ENCODE measurements at places on chromosomes 3 and 15.

DNA sequence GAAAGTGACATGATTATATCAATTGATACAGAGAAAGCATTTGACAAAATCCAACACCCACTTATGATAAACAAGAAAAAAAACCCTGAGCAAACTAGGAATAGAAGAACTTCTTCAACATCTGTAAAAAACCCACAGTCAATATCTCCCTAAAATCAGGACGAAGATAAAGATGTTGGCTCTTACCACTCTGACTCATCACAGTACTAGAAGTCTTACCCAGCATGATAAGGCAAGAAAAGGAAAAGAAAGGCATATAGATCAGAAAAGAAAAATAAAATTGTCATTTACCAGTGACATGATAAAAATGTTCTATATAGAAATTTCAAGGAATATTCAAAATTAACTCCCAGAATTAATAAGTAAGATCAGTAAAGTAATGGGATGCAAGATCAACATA lies 7.2 kb upstream of the FBXW12 start:
- DNase-seq = no peak

DNA sequence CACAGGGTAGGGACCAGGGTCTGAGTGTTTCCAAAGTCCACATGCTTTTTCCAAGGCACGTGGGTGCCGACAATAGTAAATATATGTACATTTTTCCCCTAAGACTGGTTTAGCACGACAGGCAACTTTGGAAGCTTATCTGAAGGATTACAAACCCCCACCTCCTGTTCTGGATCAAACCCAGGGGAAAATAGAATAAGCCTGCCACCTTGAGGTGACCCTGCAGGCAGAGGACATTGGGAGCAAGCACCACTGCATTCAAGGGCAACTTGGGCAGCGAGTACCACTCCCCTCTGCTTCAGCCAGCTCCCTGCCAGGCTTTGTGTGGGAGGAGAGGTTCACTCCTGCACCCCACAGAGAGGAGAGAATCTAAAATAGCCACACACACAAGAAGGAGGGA lies 44.8 kb downstream of the KBTBD12 start:
- DNase-seq = no peak

- no peak for DNase-seq
Observed at GRCh38 chr15:80698676-80699075, 3.6 kb downstream of the ABHD17C start.

- no peak for DNase-seq
Observed at GRCh38 chr3:125359700-125360099, 15.4 kb downstream of the ZNF148 start.

DNA sequence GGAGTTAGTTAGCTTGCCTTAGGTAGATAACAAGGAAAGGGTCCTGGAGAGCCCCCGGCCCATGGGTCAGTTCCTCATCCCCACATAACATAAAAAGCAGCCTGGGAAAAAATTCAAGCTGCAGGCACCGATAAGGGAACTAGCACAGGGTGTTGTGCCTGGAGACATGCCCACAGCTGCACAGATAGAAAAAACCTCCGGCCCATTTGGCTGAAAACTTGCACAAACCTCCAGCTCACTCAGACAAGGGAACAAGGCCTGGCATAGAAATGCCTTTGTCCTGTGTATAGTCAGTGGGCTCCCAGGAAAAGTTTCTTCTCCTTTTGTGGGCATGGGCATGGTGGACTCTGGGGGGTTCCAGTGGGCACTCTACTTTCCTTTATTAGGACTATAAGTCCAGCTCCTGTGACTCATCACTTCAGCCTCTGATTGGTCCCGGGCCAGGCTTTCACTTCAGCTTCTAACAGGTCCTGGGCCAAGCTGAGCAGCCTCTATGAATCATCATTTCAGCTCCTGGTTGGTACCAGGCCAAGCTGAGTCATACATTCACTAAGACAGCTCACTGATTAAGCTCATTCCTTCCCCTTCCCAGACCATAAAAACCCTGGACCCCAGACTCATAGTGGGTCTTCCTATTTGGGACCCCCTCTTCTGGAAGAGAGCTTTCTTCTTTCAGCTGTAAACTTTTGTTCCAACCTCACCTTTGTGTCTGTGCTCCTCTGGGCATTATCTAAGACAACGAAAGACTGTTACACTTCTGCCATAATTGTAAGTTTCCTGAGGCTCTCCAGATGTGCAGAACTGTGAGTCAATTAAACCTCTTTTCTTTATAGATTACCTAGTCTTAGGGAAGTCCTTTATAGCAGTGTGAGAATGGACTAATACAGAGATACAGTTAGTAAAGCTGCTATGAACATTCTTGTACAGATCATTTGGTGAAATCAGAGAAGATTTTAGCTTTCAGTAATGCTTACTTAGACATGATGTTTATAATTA lies 348.0 kb upstream of the DPPA4 start:
- no peak for DNase-seq

DNA sequence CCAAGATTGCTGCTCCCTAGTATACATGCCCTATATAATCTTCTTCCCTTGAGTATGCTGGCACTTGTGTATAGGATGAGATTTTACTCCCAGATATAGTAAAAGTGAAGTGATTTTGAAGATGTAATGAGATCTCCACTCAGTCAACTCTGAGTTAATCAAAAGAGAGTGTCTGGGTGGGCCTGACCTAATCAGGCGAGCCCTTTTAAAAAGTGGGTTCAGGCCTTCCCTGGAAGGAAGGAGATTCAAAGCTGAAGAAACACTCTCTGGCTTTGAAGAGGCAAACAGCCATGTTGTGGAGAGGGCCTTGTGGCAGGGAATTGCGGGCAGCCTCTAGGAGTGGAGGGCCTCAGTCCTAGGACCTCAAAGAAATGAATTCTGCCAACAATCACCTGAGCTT lies 5.5 kb upstream of the STARD5 start:
- DNase-seq = no peak

DNA sequence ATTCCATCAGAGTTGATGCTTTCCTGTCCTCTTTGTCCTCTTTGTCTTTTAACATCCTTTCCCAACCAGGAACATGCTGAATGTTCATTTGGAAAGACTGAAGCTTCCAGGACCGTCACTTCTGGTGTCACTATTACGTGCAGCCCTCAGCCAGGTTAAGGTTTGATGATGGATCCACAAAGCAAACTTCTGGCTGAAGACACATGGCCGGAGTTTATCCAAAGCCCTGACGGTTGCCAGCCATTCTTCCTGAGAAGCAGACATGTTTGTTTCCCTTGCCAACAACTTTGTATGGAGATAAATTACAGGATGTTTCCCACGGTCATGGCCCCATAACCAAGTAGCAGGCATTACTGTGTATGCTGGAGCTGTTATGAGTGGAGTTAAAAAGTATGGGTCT lies 236.9 kb downstream of the THSD4 start:
- no peak for DNase-seq

GRCh38 chr3:10300087-10300486 lies 7.3 kb upstream of the GHRL start:
- DNase-seq = no peak

DNA sequence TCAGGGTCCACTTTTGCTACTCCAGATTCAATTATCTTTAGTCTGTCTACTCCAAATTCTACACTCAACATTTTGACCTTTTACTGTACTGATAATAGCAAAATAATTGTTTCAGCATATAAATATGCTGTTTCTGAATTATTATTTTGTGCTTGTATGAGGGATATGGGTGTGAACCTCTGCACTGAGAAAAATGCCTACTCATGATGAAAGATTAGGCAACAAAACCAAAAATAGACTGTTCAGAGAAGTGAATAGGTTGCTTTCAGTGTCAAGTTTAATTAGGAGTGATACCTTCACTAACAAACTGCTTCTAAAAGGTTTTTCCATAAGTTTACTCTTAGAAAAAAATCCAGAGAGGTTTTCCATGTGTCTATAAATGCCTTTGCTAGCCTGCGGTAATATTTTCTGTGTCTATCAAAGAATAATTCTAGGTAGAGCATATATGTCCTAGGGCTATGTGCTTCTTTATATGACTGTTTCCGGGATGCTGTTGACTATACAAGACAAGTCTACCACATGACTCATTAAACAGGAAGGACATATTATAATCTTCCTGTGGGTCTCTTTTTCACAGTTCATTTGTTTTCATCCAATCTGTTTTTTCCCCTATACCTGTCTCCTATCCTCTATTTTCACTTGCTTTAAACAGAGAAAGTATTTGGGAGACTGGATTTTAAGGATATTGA lies 218.5 kb upstream of the TTC14 start:
- DNase-seq = no peak

DNA sequence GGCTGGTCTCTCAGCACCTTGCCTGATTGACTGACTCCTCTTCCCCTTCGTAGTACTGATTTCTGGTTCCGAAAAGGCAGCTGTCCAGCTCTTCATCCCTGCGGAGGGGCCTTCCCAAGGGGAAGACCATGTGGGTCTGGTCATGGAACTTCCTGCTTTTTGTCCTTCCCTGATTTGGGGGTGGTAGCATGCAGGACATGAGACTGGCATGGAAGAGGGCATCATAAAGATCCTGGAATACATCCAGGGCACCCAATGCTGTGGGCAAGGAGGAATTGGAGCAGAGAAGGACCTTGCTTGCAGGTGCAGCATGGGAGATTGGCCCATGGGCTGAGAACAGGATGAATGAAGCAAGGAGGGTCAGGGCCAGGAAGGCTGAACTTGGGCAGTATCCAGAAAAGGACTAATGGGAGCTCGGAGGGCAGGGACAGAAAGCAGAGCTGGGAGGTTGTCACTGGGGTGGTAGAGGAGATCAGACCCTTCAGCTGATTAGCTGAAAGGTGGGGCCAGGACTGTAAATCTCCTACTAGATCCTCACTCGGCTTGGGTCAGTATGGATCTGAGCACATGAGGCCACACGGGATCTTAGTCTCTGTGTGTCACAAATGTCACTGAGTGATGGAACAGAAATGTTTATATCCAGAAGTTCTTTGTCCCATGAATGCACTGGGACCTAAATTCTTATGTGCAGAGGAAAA lies 59.5 kb downstream of the AMOTL2 start:
- DNase-seq = no peak

GRCh38 chr3:42381551-42382082 lies 28.8 kb downstream of the LYZL4 start:
- no peak for DNase-seq

DNA sequence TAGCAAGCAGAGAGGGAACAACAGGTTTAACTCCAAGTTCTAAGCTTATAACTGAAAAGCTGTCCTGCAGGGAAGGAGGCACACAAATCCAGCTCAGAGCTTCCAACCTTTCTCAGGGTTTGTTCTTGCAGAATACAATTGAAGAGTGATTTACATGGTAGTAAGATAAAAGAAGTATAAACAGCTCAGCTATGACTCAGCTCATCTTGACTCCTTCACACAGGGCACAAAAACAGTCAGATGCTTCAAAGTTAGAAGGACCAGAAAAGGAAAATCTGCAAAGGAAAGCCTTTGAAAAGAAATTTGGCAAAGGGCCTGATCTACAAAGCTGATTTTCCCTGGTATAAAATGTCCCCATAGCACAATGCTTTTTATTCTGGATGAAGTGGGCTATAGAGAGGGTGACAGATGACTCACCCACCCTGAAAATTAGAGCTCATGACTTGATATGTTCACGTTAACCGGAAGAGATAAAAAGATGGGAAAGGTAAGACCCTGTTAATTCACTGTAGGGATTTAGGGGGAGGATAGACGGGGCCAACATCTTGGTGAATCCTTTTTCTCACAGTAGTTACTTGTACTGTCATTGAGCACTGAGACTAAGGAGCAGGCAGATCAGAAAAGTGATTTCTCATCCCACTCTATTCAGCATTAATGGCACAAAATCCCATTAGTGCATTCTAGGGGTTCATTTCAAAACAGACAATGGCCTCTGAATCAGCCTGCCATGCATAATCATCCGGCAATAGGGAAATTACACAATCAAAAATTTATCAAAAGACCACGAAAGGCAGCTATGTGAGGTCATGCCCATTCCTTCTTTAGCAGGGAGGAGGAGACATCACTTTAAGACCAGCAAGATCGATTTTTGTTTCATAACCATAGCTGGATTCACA lies 143.5 kb downstream of the GAP43 start:
- DNase-seq = no peak

GRCh38 chr15:89016549-89017041 lies 71.7 kb upstream of the ABHD2 start:
- DNase-seq = no peak

- no peak for DNase-seq
Observed at GRCh38 chr3:116386168-116386567, 59.1 kb downstream of the LSAMP start.

- no peak for DNase-seq
Observed at GRCh38 chr15:69346112-69346511, 47.4 kb downstream of the PAQR5 start.

DNA sequence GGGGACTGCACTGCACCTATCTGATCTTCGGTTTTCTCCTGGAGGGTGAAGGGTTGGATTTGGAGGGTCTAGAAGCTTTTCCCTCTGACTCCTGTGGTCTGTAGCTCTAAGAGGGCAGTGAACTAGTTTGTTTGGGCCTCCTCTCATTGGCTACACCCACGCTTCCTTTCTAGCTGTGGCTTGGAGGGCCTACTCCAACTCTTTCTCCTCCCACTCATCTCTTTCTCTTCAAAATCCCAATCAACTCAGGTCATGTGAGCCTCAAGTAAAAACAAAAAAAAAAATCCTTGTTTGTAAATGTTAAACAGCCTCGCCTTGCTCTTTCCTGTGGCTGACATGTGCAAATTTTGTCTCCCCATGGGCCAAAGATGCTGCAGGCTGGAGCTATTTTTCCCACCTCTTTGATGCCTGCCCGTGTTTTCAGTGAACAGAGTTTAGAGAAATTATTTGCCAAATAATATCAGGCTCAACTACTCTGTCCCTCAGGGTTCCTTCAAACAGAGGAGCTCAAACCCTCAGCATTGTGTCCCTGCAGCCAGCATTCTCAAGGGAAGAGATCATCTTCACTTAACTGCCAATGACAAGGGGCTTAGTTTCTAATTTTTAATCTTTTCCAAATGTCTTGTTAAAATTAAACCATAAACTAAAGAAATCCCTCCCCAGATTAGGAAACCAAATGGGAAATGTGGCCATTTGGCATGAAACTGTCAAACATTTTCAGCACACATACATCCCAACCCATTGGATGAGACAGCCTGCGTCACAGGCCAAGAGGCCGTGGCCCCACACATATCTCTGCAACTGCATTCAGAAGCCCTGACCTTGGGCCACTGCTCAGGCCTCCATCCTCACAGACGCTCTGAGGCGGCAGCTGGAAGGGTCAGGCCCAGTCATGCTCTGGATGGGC lies 114.8 kb upstream of the THBS1 start:
- DNase-seq = no peak

- no peak for DNase-seq
Observed at GRCh38 chr3:57682284-57682683, 10.6 kb downstream of the DENND6A start.

DNA sequence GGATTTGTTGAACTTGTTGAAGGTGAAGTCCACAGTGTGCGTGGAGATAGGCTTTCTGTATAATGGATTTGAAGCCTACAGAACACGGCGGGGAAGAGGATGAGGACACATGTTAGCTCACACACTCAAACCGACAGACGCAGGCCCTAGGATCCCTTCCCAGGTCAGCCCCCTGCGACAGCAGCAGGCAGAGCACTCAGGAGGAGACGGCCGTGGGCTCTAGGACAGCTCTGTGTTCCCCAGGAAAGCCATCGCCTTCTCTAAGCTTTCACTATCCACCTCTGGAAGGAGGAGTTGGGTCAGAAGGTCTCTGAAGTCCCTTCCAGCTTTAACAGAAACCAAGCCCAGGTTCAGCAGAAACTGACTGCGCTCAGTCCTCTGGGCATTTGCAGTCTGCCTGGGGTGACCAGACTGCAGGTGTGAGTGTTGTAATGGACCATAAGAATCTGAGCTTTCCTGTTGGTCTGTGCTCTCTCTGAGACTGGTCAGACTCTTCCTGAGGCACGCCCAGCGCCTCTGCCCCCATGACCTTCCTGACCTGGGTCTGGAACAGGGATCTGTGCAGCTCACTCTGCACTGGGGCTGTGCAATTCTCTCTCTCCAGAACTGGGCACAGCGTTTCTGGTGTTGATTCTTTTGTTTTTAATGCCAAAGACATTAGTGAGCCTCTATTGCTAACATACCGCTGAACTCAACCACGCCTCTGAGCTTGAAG lies 33.5 kb downstream of the UMPS start:
- DNase-seq = no peak
